Panc1 (cell line): ENCODE measurements at places on chromosomes 5 and 9. TPM values are rescaled to one million over a fixed set of nuclear protein-coding genes. Genes with fewer than 3 reads are reported as not detected.

Gene SAXO1
- not detected for total RNA-seq

Gene BTNL8
- not detected for total RNA-seq

DNA sequence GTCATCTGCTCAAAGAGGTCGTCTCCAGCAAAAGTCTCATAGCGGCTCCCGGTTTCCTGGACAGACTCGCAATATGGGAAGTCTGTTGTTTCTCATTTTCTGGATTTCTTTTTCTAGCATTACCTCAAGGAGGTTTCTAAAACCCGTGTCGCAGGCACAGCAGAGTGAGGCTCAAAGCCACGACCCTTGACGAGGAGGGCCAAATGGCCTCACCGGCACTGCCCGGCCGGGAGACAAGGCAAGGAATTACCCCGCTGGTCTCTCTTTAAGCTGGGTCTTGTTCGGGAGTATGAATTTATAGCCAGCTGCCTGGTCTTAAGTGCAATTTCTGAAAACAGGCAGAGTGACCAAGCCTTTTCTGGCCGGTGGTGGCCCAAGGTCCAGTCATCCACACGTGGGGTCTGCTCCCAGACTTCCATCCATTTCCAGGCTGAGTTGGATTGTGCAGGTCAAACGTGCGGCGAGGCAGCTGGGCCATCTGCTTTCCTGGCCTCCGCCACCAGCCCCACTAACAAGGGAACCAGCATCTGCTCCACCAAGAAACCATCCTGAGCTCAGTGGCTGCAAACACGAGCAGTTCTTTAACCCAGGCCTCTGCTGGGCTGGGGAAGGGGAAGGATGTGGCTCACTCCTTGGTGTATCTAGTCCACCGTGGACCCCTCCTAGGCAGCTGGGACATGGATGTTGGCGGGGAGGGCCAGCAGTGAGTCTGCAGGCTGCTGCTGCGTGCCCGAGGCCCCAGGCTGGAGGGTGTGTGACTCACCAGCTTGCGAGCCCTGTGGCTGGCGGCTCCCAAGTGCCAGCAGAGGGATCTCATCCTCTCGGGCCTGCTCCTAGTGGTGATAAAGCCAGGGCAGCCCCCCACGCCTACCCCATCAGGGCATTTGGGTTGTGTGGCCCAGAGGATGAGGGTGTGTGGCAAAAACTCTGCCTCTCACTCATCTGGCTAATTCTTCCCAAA, 55.6 kb upstream of the COL5A1 start:
- no peak for DNase-seq

DNA sequence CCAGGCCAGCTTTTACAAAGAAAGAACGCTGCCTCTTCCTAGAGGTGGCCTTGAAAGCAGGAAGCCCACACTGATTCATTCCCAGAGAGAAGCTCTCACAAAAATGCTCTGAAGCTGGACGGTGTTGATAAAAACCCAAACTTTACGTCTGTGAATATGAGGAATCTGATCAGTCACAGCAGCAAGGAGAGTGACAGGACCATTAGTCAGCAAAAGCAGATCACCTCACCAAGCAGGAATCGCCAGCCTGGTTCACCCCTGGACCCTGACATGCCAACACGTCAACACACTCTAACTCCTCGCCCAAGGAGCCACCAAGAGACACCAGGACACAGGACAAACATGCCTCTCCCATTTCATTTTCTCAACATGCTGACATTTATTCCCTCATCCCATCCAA, 70.6 kb upstream of the ZNF622 start:
- no peak for DNase-seq

- DNase-seq = no peak
Observed at GRCh38 chr9:137446851-137447471, 5.8 kb upstream of the ENTPD8 start.

- DNase-seq = peak; percentile 67
Observed at GRCh38 chr5:172697123-172698121, 56.4 kb downstream of the NEURL1B start.

GRCh38 chr9:80157561-80157983, 585.8 kb downstream of the TLE4 start:
- DNase-seq = no peak

Gene TRIM23
- total RNA-seq = 12.6 TPM

Gene SLC34A3
- total RNA-seq = not detected

- DNase-seq = no peak
Observed at GRCh38 chr9:133892193-133892920, 99.8 kb downstream of the VAV2 start.

GRCh38 chr5:123808461-123809380, 296.7 kb downstream of the CSNK1G3 start:
- DNase-seq = no peak

Gene FST
- 0.51 TPM for total RNA-seq

Gene DPYSL3
- total RNA-seq = 1.1 TPM

GRCh38 chr5:139212486-139212885, 14.3 kb upstream of the SIL1 start:
- DNase-seq = no peak

DNA sequence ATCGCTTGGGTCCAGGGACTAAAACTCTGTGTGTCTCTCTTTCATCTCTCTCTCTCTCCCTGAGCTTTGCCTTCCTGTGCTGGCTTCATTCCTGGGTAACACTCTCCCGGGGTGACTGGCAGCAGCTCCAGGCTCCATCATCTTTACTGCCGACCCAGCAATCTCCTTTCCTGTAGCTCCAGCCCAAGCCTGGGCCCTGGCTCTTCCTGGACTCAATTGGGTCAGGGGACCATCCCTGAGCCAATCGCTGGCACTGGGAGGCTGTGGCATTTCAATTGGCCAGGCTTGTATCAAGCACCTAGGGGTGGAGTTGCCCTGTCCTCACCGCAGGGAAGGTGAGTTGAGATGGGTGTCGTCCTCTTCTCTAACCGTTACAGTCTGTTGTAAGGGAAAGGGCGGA, 31.9 kb downstream of the FAM240B start:
- no peak for DNase-seq

- no peak for DNase-seq
Observed at GRCh38 chr5:171492781-171493180, 73.3 kb downstream of the FGF18 start.

- no peak for DNase-seq
Observed at GRCh38 chr5:161660806-161661205, 24.7 kb upstream of the GABRA6 start.

DNA sequence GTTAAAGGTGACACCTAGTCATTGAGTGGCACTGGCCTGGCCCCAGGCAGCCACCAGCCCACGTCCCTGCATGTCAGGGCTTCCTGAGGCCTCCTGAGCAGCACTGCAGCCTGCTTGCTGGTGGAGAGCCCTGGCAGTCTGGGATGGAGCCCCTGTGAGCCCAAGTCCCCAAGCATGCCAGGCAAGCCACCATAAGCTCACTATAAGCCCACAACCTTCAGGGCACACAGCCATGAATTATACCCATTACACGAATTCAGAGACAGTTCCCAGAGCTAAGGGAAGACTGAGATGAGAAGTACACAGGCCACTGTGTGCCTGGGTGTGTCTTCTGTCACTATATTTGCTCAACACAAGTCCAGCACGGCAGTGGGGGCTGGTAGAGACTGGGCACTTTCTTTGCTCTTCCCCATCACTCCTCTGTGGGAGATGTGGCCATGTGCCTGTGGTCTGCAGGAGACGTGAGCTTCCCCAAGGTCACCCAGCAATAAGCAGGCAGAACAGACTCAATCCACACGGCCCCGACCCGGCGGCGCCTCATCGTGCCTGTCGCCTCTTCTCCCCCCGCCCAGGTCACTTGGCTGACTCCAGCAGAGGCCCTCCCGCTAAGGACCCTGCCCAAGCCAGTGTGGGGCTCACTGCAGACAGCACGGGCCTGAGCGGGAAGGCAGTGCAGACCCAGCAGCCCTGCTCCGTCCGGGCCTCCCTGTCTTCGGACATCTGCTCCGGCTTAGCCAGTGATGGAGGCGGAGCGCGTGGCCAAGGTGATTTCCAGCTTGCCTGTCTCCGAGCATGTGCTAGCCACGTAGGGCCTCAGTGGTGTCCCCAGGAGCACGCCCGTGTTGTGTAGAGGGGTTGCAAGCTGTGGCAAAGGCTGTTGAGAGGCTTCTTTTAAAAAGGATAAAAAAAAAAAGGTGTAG, 114.8 kb downstream of the WNK2 start:
- no peak for DNase-seq

- DNase-seq = no peak
Observed at GRCh38 chr9:4344946-4345345, 45.1 kb upstream of the GLIS3 start.

GRCh38 chr5:131684051-131684450, 49.0 kb upstream of the RAPGEF6 start:
- no peak for DNase-seq

DNA sequence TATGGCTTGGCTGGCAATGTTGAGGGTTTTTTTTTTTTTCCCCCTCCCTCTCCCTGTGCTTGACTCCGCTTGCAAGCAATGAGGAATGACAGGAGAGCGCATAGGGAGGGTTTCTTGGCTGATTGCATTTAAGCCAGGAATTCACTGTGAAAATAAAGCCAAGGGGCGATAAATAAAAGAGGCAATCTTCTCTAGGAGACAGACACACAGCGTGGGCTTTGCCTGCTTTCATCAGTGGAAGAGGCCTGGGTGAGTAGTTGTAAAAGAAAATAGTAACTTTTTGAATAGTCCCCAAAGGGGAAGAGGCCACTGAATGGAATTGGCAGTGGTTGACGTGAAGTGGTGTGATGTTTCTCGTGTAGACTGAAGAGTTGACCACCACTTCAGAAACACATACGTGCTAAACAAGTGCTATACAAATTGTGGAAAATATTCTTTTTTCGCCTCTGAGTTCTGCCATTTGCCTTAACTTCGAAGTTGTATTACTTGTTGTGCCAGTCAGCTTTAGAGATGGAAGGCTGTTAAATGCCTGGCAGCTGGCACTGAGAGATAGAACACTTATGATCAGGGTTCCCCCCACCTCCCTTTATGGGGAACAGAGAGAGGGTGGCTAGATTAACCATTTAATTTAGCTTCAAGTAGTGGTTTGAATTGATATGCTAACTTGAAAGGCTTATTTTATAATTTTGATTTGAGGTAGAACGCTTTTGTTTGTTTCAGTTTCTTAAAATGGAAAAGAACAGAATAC, 3.0 kb downstream of the ZSWIM6 start:
- DNase-seq = no peak

DNA sequence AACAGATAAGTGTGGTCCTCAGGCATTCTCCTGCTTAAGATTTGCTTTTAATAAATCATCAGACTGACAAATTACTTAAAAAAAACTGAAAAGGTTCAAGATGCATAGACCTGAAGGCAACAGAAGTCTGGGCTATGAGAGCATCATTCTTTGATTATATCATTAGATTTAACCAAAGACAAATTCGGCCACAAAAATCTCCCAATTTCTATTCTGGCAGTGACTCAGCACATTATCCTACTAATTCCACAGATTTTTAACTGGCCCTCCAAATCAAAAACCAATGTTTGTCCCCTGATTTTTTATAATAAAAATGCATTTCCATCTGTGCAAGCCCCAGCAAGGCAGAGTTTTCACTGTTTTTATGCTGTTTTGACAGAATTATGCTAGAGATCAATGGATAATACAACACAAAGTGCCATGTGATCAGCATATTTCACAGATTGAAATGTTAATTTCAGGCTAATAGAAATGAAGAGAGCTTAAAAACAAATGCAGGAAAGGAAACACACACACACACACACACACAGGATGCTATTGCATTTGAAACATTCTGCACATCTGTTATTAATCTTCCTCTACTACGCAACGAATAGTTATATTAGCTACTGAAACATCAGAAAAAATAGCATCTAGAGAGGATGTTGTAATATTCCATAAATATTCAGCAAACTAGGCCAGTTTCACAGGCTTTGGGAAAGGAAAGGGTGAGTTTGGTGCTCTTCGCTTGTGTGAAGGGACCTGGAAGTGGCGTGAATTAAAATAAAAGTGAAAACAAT, 177.6 kb upstream of the ST8SIA4 start:
- no peak for DNase-seq

Gene MYMK
- total RNA-seq = not detected

DNA sequence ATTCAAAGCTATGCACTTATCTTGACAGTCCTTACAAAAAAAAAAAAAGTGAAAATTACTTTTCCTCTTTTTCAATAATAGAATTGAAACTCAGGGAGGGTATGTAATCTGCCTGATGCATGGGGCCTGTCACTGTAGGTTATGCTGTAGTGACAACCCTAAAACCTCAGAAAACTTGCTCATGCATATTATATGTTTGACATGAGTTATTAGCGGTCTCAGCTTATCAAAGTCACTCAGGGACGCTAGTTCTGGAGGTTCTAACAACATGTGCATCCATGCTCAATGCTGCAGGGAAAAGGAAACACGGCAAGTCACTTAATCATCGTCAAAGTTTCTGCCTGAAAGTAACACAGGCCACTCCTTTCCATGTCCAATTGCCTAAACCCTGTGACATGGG, 78.4 kb upstream of the TMEM252 start:
- no peak for DNase-seq

GRCh38 chr9:16461851-16462250, 408.6 kb downstream of the BNC2 start:
- DNase-seq = no peak

DNA sequence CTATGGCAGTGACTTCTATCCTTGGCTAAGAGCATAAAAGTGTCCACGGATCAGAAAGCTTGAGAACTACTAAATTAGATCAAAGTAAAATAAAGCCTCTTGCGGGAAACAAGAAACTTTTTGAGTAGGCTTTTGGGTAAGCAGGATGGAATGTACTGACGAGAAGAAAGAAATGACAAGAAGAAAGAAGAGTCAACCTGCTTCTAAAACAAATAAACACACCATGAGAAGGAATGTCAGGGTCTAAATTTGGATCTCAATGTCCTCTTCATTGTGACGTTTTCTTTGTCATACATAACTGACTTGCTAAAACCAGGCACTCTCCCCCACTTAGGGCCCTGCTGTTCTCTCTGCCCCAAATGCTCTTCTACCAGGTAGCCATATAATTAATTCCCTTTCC, 290.1 kb upstream of the PTGER4 start:
- no peak for DNase-seq

Gene PCDHGB3
- total RNA-seq = 0.49 TPM

Gene MARCHF11
- total RNA-seq = not detected

DNA sequence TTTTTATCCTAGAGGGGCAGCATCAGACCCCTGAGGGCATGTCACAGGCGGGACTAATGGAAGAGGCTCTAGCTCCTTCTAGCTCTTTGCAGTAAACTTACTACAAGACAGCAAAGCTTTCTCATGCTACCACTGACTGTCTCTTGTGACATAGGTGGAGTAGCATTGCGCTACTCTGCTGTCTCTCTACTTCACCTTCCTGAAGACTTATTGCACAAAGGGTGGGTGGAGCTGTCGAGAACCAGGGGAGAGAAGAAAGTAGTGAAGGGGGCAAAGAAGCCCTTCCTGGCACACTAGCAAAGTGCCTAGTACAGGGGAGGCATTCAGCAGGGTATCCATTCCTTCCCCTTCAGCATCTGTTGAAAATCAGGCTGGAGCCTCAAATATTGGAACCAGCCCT, 36.1 kb upstream of the NEK6 start:
- no peak for DNase-seq

- DNase-seq = no peak
Observed at GRCh38 chr9:4126996-4127395, 172.9 kb downstream of the GLIS3 start.

DNA sequence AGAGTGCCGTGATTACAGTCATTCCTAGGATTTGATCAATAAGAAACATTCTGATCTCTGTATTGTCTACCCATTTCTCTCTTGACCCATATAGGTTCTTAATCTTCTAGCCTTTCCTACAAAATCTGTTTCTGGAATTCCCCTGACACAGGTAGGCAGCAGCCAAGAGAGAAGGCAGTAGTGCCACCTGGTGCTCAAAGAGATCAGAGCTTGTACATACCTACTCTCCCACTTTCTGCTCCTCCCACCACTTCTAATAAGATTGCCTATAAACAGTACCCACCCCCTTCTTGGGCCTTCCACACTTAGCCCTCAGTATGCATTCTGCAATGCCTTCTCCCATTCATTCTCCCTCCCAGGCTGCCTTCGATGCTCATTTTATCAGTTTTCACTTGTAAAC, 117.4 kb upstream of the RORB start:
- DNase-seq = peak; percentile 5
